ENCODE measurements at places on chromosomes 1 and 21.

GRCh38 chr1:119648620-119649004 lies 546 bp upstream of the ZNF697 start:
- no peak for DNase-seq

DNA sequence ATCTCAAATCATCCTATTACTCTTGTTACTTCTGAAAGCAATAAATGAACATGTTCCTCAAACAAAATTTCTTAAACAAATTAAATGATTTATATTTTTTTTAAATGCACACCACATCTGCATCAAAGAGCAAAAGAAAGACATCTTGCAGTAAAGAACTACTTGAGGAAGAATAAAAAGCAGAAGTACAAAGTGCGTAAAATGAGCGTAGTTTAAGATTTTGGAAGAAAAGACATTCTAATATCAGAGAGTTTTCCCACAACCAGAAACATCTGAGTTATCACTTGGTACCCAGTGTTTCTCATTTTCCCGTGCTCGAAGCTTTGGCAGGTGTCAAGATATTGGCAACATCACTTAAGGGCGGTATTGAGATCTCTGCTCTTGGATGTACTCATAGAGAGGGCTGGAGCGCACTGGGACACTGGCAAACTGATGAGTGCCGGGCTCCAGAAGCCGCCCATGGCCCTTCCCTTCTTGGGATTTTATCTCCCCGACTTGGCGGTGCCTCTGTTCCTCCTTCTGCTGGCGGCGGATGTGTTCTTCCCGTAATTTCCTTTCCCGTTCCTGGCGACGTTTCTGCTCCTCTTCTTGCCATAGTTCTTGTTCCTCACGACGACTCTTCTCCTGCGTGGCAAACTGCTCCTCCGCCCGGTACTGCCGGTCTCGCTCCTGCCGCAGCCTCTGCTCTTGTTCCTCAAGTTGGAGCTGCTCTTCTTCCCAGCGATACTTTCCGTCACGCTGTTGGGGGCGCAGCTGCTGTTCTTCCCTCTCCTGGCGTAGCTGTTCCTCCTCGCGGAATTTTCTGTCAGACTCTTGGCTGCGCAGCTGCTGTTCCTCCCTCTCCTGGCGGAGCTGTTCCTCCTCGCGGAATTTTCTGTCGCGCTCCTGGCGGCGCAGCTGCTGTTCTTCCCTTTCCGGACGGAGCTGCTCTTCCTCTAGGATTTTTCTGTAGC lies 7.9 kb downstream of the TCHH start:
- no peak for DNase-seq

DNA sequence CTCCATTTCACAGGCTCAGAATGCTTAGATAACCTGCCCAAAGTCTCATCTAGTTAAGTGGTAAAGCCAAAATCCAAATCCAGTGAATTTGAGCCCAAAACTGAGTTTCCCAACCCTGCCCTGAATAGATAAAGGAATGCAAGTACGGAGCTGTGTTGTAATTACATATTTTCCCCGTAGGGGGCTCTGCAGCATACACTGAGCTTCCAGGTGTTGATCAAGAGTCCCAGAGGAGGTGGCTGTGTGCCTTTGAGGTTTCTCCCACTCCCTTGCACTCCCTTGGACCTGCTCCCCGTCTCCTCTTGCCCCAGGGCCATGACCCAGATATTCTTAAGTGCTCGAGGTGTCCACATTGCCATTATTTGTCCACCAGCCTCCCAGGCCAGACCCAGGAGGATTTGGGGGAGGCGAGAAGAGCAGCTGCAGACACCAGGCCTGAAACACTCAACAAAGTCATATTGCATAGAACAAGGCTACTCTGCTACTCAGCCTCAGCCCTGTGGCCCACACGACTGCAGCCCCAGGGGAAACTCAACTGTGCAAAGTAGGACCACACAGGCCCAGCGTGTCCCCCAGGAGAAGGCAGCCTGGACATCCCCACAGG lies 18.4 kb upstream of the LY9 start:
- DNase-seq = peak; percentile 26

GRCh38 chr1:53069663-53070327 lies 7.8 kb downstream of the PODN start:
- no peak for DNase-seq

DNA sequence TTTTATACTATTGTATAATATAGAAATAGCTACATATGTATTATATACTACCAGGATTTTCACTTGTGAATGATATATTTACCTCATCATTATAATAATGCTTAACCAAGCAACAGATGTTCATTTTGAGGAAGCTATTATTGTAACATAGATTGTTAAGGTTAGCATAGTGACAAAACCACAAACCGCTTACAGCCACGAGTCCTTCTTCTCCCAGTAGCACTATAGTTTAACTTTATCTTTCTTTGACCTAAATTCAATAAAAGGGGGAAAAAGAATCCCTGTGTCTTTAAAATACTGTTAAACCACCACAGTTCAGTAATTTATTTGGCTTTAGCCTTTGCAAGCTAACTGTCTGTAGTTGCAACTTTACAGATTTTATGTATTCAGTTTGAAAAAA lies 1039.4 kb upstream of the B3GALT2 start:
- peak; percentile 84 for DNase-seq

- peak; percentile 34 for DNase-seq
These were observed 7.3 kb upstream of the UMODL1 start for GRCh38 chr21:42063571-42064521.

- DNase-seq = no peak
These were observed 96.9 kb downstream of the ATP6V1G3 start for GRCh38 chr1:198443365-198444233.

DNA sequence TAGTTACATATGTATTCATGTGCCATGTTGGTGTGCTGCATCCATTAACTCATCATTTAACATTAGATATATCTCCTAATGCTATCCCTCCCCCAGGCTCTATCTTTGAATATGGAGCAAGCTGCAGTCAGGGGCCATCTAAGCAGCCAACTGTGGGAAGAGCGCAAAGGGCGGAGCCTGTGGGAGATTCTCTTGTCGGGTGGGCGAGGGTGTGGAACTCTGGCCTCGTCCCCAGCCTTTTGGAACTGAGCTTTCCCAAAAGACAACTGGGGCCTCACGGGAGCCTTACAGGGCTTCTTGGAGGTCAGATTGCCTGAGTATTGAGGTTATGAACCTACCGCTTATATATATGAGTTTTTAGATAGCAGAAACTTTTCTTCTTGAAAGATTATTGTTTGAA lies 117.2 kb downstream of the HHAT start:
- DNase-seq = no peak

DNA sequence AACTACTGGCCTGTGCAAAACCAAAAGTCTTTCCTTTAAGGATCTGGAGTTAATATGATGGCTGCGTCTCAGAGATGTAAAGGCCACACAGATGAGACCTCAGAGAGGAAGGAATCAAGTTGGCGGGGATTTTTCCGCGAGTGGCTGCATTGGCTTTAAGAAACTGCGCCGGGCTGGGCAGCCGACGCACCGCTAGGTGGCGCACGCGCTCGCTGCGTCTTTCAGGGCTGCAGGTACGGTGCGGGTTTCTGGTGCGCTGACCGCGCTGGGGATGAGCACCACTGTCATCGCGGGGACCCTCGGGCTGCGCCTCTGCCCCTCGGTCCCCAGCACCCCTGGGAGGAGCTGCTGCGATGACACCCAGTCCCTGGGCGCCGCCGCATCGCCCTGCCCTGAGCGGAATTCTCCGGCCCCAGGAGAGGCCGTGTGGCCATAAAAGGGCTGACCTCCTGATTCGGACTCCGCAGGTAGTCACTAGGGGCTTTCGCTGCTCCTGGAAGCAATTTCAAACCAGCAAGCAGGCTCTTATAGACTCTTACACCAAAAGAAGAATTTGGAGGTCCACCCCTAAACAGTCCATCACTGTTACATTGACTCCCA lies 241.0 kb downstream of the KCNJ6 start:
- no peak for DNase-seq

DNA sequence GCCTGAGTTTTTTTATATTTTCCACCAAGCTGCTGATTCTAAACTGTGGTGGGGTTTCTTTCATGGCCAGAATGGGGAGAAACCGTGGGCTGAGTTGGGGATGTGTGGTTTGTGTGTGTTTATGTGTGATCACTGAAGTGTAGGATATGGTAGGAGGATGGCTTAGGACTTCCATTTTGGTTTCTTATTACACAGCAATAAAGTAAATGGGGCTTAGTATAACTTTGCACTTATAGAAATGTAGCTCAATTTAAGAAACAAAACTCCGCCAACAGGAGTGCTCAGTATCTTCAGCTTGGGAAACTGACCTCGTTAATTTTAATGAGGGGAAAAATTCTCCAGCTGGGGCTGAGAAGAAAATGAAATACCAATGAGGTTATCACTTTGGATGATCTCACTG lies 77.8 kb downstream of the PBX1 start:
- no peak for DNase-seq

- DNase-seq = no peak
These were observed 75.9 kb upstream of the SMYD2 start for GRCh38 chr1:214205053-214205452.

DNA sequence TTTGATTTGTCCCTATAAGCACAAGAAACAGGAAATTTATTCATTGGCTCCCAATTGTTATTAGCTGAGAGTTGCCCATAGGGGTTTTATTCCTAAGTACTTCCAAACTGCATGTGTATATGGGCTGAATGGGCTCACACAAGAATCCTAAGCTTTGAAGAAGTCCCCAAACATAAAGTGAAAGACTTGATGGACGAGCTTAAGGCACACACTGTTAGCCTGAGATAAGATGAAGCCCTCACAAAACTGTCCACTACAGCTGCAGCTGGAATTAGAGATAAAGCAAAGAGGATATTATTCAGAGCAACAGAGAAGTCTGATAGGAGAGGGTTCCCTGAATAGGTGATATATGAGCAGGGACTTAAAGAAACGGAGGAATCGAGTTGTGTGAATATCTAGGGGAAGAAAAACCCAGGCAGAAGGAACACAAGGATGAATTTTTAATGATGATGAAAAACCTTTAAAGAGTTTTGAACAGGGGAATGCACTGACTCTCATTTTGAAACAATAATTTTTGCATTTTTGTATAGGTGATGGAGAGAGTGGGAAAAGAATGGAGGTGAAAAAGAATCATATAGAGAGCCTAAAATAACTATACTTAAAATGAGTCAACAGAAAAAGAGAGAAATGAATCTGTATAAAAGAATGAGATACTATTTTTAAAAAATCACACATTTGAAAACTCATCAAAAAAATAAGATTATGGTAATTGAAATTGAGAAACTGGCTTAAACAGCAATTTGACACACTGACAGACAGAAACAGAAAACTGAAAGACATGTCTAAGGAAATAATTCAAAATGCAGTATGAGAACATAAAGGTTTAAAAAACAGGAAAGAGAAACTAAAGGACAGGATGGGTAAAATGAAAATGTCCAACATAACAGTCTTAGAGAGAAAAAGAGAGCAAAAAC lies 133.6 kb upstream of the POGK start:
- no peak for DNase-seq

DNA sequence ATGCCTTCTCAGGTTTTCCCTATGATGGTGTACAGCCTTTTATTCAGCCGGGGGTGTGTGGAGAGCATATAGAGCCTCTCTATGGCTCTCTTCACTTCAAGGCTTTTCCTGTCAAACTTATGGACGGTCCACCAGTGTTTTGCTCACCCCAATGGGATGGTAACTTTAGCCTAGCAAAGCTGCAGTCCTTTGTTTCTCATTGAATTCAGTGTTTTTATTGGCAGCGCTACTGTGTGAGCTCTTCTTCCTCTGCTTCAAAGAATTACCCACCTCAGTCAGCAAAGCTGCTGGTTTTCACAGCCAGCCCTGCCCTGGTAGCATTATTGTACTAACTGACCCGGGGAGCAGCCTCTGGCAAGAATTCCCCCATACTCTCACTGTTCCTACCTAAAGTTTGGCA lies 145.3 kb upstream of the RRP15 start:
- no peak for DNase-seq

DNA sequence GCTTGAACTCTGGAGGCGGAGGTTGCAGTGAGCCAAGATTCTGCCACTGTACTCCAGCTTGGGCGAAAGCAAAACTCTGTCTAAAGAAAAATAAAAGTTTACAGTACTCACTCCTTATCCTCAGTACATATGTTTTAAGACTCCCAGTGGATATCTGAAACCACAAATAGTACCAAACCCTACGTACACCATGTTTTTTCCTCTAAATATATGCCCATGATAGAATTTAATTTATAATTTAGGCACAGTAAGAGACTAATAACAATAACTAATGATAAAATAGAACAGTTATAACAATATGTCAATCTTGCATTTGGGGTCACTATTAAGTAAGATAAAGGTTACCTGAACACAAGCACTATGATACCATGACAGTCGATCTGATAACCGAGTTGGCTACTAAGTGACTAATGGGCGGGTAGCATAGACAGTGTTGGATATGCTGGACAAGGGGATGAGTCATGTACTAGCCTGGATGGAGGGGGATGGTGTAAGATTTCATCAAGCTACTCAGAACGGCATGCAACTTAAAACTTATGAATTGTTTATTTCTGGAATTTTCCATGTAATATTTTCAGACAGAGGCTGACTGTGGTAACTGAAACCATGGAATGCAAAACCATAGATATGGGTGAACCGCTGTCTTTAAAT lies 43.7 kb downstream of the ST7L start:
- DNase-seq = no peak

DNA sequence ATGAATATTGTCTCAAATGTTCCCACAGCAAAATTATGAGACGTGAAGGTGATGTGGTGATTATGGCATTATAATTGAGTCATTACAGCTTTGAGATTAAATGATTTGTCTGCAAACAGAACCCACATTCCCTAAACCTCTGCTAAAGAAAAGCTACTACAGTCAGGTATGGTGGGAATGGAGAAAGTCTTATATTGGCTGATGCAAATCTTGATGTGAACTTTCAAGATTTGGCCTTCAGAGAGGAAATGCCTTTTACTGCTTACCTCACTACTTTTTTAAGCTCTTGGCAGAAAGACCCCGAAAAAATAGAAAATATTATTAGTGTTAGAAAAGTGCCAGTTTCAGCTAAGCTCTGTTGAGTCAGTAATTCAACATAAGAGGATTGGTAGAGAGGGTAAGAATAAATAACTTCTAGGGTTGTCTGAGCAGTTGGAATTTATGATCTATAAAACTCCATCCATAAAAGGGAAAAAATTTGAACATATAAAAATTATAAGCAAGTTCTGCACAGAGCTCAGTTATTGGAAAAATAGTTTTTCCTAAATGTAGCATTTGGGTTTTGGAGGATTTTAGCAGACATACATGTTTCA lies 47.8 kb upstream of the RGS5 start:
- DNase-seq = no peak

DNA sequence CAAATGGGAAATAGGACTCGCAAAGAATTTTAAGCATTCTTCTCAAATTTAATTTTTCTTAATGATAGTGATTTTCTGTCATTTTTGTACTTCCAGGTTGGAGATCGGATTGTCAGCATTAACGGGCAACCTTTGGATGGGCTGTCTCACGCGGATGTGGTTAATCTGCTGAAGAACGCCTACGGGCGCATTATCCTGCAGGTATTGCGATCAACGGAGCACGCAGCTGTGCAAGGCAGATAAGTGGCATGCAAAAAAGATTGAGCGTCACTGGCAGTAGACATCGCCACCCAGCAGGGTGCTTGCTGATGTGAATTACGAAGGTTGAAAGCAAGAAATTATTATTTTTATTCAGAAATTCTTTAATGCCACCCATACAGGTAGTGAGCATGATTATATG lies 65.9 kb upstream of the L1TD1 start:
- no peak for DNase-seq
